Activated T-helper 1 cell treated with anti-CD3 and anti-CD28 coated beads, Interleukin-12 subunit alpha, Interleukin-12 subunit beta, Interleukin-2, Interleukin-4 antibody, amounts not matched to agents 30 ng/mL and 10 ng/mL and 1 ng/mL, durations not matched to agents 14 hours and 24 hours and 36 hours (primary cell): ENCODE measurements at places on chromosomes 7 and 10. TPM values are rescaled to one million over a fixed set of nuclear protein-coding genes. Genes with fewer than 3 reads are reported as not detected.

GRCh38 chr10:131872827-131873375 lies 27.9 kb upstream of the PPP2R2D start:
- no peak for DNase-seq
- H3K4me1 ChIP-seq: no peaks in the 10 kb centered on the region
- H3K27me3 ChIP-seq: peaks cover 9% of the 10 kb centered on the region
- H3K36me3 ChIP-seq: no peaks in the 10 kb centered on the region
- no peak overlapping the region for H3K27ac ChIP-seq

DNA sequence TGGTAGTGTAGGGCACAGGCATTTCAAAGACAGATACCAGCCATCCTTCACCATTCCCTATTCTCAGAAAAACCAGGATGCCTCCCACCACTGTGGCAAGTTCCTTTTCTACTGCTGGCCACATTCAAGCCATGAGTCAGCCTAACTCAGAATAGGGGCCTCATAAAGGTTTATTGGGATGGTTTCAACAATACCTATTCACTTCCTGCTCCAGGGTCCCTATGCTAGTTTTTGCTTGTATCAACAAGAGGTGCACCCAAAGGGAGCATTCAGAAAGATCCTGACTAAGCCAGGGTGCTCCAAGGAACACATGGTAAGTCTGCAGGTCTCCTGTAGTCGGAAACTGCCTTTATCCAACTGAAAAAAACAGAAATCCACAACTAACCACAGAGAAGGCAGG lies 76.9 kb upstream of the EGR2 start:
- H3K4me1 ChIP-seq: no peaks in the 10 kb centered on the region
- no peak overlapping the region for H3K4me3 ChIP-seq
- H3K27ac ChIP-seq: no peak overlapping the region

DNA sequence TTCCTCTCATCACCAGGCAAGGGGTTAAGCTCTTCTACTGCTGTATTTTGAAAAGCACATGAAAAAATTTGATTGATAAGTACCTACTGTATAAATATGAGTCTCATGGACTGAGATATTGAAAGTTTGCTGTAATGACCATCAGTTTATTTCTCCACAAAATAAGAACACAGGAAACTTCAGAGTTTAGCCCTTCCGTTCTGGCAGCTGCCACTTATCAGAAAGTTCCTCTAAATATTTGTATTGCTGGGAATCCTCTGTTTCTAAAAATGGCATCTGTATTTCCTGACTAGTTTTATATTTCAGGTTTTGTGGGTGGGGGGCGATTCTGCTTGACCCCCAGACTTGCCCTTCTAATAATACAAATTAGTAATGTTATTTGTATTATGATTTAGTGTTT lies 92.0 kb downstream of the LYZL2 start:
- no peak overlapping the region for H3K4me3 ChIP-seq
- no peaks in the 10 kb centered on the region for H3K27me3 ChIP-seq
- peaks cover 40% of the 10 kb centered on the region for H3K4me1 ChIP-seq
- H3K27ac ChIP-seq: no peak overlapping the region
- no peak for DNase-seq
- peaks cover 1% of the 10 kb centered on the region for H3K36me3 ChIP-seq

- H3K4me3 ChIP-seq: no peak overlapping the region
- H3K4me1 ChIP-seq: no peaks in the 10 kb centered on the region
- H3K36me3 ChIP-seq: no peaks in the 10 kb centered on the region
- DNase-seq: no peak
- H3K27me3 ChIP-seq: no peaks in the 10 kb centered on the region
- no peak overlapping the region for H3K27ac ChIP-seq
These were observed 475.0 kb upstream of the ADARB2 start for GRCh38 chr10:2212244-2212834.

DNA sequence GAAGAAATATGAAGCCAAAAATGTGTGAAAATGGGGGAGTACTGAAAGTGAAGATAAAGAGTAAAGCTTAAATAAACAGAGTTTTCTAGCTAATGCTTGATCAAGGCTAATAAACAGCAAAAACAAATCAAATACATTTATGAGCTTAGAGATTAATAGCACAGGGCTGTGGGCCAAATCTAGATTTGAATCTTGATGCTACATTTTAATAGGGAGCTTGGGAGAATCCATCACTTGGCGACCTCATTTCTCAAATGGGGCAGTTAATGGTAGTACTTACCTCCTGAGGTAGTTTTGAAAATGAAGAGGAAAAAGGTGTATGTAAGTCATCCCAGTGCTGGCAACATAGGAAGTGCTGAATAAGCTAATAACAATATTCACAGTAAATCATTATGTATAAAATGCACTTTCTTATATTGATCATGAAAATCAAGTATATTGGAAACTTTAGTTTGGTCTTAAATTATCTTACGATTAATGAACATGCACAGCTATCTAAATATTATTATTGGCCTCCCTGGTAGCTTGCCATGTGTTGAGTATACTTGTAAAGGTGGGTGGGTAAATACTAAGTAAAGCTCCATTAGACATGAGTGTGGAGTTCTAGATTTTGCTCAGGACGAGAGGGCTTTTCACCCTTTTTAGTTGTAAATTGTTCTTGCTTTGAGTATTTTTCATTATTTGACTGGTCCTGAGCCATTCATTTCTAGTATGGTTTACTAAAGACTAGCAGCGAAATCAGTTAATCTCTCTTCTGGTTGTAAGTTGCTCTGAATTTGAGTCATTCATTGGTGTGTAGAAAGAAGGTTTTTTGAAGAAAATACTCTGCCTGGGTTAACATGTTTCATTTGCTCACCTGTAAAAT lies 5.1 kb downstream of the BICC1 start:
- peaks cover 4% of the 10 kb centered on the region for H3K4me1 ChIP-seq
- no peak overlapping the region for H3K4me3 ChIP-seq
- H3K27me3 ChIP-seq: peaks cover 33% of the 10 kb centered on the region
- no peak for DNase-seq
- H3K27ac ChIP-seq: no peak overlapping the region

GRCh38 chr7:25849500-25850184 lies 302.4 kb upstream of the NFE2L3 start:
- H3K4me1 ChIP-seq: peaks cover 17% of the 10 kb centered on the region
- peaks cover 37% of the 10 kb centered on the region for H3K27me3 ChIP-seq
- DNase-seq: no peak
- H3K4me3 ChIP-seq: no peak overlapping the region
- no peaks in the 10 kb centered on the region for H3K36me3 ChIP-seq

DNA sequence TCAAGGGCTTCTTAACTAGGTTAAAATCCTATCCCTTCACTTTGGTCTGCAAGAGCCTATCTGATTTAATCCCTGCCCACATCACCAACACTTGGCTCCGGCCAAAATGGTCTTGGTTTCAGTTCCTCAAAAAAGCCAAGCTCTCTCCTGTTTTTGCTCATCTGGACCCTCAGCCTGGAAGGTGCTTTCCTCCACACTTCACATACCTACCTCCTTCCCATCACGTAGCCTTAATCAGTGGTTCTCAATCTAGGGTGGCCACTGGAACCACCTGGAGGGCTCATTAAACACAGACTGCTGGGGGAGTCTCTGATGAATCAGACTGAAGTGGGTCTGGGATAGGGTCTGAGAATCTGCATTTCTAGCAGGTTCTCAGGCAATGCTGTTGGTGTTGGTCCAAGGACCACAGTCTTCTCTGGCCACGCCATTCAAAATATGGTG lies 227.0 kb upstream of the AOAH start:
- DNase-seq: no peak
- H3K4me3 ChIP-seq: no peak overlapping the region
- H3K4me1 ChIP-seq: peaks cover 14% of the 10 kb centered on the region
- H3K27me3 ChIP-seq: no peaks in the 10 kb centered on the region

GRCh38 chr7:41378156-41378555 lies 324.7 kb downstream of the INHBA start:
- H3K4me1 ChIP-seq: no peaks in the 10 kb centered on the region
- H3K27ac ChIP-seq: no peak overlapping the region
- no peaks in the 10 kb centered on the region for H3K27me3 ChIP-seq
- no peak for DNase-seq
- H3K36me3 ChIP-seq: no peaks in the 10 kb centered on the region
- H3K4me3 ChIP-seq: no peak overlapping the region

DNA sequence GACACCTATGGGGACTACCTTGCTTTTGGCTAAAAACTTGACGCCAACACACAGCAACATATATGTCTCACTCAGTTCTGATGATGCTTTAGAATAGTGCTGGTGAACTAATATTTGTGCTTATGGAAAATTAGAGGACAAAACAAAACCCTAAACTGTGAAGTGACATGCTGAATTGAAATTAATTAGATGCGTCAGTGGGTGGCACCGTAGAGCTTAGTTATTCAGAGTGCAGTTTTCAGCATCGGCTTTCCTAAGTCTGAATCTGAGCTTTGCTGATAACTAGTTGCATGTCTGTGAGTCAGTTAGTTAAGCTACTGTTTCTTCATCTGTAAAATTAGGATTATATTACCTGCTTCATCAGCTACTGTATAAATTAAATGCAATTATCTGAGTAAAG lies 245.0 kb upstream of the SORCS1 start:
- no peaks in the 10 kb centered on the region for H3K36me3 ChIP-seq
- no peak for DNase-seq
- H3K27ac ChIP-seq: no peak overlapping the region
- no peak overlapping the region for H3K4me3 ChIP-seq

DNA sequence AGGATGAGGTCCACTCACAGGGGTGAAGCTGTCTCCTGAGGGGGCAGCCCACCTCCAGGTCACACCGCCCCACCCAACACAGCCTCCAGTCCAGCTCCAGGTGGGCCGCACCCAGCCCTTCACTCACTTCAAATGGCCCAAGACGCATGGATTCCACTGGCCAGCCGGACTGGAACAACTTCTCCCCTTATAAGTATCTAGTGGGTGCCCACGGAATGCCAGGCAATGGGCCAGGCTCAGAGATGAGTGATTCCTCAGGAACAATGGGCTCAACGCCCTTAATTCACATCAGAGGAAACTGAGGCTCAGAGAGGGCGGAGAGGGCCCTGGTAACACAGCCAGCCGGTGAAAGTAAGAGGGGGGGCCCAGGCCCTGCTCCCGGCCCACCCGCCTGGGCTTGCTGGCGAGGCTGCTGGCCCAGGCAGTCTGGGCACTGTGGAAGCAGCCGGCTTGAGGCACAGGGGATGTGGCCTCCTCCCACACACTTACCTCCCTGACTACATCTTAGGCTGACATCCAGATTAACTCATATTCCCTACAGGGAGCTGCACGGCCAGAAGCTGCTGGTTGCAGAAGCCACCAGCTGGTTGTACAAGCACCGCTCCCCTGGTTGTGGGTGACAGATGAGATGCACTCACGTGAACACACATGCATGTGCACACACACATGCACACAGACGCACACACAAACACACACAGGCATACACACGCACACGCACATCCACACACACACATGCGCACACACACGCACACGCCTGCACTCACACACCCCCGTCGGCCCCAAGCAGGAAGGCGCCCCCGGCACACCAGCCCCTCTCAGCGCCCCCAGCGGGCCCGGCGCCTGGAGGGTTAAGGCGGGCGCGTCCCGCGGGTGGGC lies 1.0 kb upstream of the FAM20C start:
- no peak overlapping the region for H3K27ac ChIP-seq
- peaks cover 21% of the 10 kb centered on the region for H3K27me3 ChIP-seq
- H3K36me3 ChIP-seq: no peaks in the 10 kb centered on the region
- H3K4me3 ChIP-seq: peak overlapping the region; percentile 24
- no peaks in the 10 kb centered on the region for H3K4me1 ChIP-seq
- DNase-seq: no peak

DNA sequence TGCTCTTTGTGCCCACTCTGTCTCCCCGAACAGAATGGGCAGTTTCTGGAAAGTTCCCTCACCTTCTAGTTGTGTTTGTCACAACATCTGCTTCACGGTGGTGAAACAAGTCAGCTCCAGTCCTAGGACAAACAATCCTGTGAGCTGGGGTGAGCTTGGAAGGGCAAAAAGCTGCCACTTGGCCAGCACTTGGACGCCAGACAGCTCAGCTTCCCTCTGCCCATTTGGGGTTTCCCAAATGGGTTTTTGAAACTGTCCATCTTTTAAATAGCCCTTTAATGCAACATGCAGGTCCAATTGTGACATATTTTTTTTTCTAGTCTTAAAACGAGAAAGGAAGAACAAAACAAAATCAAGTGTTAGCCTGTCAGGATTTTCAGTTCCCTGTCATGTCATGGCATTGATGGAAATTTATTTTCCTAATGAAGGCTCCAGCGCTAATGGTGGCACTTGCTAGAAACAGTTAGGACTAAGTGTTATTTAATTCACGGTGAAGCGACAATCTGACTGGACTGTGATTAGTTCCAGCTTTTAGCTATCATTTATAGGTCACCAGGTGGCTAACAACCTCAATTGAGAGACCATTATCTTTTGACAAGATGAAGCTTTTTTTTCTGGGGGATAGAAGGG lies 181.7 kb downstream of the MYOF start:
- H3K4me3 ChIP-seq: no peak overlapping the region
- no peaks in the 10 kb centered on the region for H3K4me1 ChIP-seq
- no peak overlapping the region for H3K27ac ChIP-seq
- DNase-seq: no peak
- peaks cover 1% of the 10 kb centered on the region for H3K27me3 ChIP-seq

- no peak overlapping the region for H3K4me3 ChIP-seq
- DNase-seq: no peak
These were observed 105.1 kb upstream of the GPR26 start for GRCh38 chr10:123561141-123561440.

DNA sequence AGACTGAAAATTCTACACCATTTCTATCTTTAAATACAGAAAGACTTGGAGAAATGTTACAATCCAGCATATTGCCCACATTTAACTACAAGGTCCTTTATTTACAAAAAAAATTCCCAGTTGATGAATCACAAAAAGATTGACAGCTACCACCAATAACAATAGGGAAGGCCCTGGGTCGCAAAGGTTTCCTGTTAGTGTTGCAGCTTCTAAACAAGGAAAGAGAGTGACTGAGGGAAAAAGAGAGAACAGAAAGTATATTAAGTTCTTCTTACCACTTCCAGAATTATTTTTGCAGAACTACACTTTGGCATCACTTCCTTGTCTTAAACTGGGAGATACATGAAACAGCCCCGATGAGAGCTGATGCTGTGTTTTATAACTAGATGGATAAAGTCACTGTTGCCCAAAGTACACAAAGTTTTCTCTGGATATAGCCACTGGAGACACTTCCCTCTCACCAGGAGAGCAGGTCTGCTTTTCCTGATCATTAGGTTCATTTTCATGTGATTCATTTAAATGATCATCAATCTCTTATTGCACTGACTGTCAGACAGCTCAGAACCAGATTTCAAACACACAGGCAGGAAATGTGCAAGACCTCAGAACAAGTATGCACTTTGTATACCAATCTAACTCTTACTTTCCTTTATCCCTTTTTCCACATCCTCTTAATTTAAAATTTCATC lies 57.0 kb downstream of the SHTN1 start:
- H3K4me3 ChIP-seq: no peak overlapping the region
- H3K27ac ChIP-seq: no peak overlapping the region
- H3K36me3 ChIP-seq: no peaks in the 10 kb centered on the region
- H3K4me1 ChIP-seq: no peaks in the 10 kb centered on the region
- H3K27me3 ChIP-seq: peaks cover 2% of the 10 kb centered on the region

Gene PDCD4
- 46.1 and 51.8 TPM in 2 replicates for total RNA-seq

Gene NEBL
- 0.18 and 0.22 TPM in 2 replicates for total RNA-seq

Gene CCZ1
- total RNA-seq: 101 and 111 TPM in 2 replicates

Gene ATRNL1
- not detected in 2 replicates for total RNA-seq

Gene FAM25A
- total RNA-seq: not detected in 2 replicates

Gene AOAH
- 12.3 and 14.0 TPM in 2 replicates for total RNA-seq
